Bladder microvascular endothelial cell (primary cell): ENCODE measurements at places on chromosomes 11 and 22. TPM values are rescaled to one million over a fixed set of nuclear protein-coding genes. Genes with fewer than 3 reads are reported as not detected.

TMEM25 gene
- total RNA-seq = 4.5 and 28.1 TPM in 2 replicates

OR8B3 gene
- total RNA-seq = under 0.01 TPM in 1 of 2 replicates, not detected in the other

LAMTOR1 gene
- total RNA-seq = 62.2 and 63.6 TPM in 2 replicates

TMEM86A gene
- 0.97 and 4.2 TPM in 2 replicates for total RNA-seq

SNX32 gene
- total RNA-seq = under 0.01 and 0.50 TPM in 2 replicates

HEPHL1 gene
- not detected in 2 replicates for total RNA-seq

KLHL35 gene
- total RNA-seq = 1.5 and 1.6 TPM in 2 replicates

TUB gene
- total RNA-seq = 0.16 and 2.3 TPM in 2 replicates

SLC29A2 gene
- 0.16 and 1.3 TPM in 2 replicates for total RNA-seq

APOL5 gene
- not detected in 2 replicates for total RNA-seq

OR51I1 gene
- not detected in 2 replicates for total RNA-seq

CALCA gene
- not detected in 2 replicates for total RNA-seq

CASP5 gene
- total RNA-seq = not detected in 2 replicates

APOA1 gene
- total RNA-seq = not detected in 2 replicates

SPON1 gene
- total RNA-seq = 0.06 TPM in 1 of 2 replicates, not detected in the other

PIWIL4 gene
- total RNA-seq = 0.32 and 0.76 TPM in 2 replicates

MOV10L1 gene
- 7.9 and 61.9 TPM in 2 replicates for total RNA-seq

FJX1 gene
- total RNA-seq = 13.9 and 40.0 TPM in 2 replicates

PHETA2 gene
- total RNA-seq = 14.4 and 28.8 TPM in 2 replicates

LINC01488 gene
- total RNA-seq = under 0.01 TPM in 1 of 2 replicates, not detected in the other

SLN gene
- total RNA-seq = not detected in 2 replicates

HTR3A gene
- total RNA-seq = not detected in 2 replicates

GRIK4 gene
- total RNA-seq = 0.13 TPM in 1 of 2 replicates, not detected in the other

TNNT3 gene
- total RNA-seq = 2.1 TPM in 1 of 2 replicates, not detected in the other

GPHA2 gene
- not detected in 2 replicates for total RNA-seq

ATM gene
- total RNA-seq = 49.2 and 108 TPM in 2 replicates

GTSE1 gene
- 6.8 and 10.0 TPM in 2 replicates for total RNA-seq

KCNJ4 gene
- not detected in 2 replicates for total RNA-seq

FAT3 gene
- total RNA-seq = 0.49 and 1.1 TPM in 2 replicates

GRAP2 gene
- total RNA-seq = 0.06 TPM in 1 of 2 replicates, not detected in the other

LRRN4CL gene
- under 0.01 and 0.31 TPM in 2 replicates for total RNA-seq

OR6T1 gene
- not detected in 2 replicates for total RNA-seq

CCDC73 gene
- 0.06 TPM in 1 of 2 replicates, not detected in the other for total RNA-seq

DEPDC7 gene
- total RNA-seq = 0.16 and 0.19 TPM in 2 replicates

C22orf31 gene
- total RNA-seq = not detected in 2 replicates

TRIM68 gene
- 8.3 and 12.3 TPM in 2 replicates for total RNA-seq

BTBD18 gene
- total RNA-seq = not detected in 2 replicates

THY1 gene
- total RNA-seq = 0.44 and 2.1 TPM in 2 replicates

SYT12 gene
- total RNA-seq = 0.50 TPM in 1 of 2 replicates, not detected in the other

KRTAP5-9 gene
- total RNA-seq = not detected in 2 replicates

CRY2 gene
- total RNA-seq = 5.5 and 14.5 TPM in 2 replicates

MRGPRX3 gene
- 1.3 TPM in 1 of 2 replicates, not detected in the other for total RNA-seq

MYEOV gene
- 0.49 and 0.50 TPM in 2 replicates for total RNA-seq

TRIM64 gene
- not detected in 2 replicates for total RNA-seq

PLEKHA7 gene
- 0.32 and 9.8 TPM in 2 replicates for total RNA-seq

TCN2 gene
- total RNA-seq = 25.6 and 65.6 TPM in 2 replicates
